ENCODE measurements at places on chromosomes 6 and 20.

DNA sequence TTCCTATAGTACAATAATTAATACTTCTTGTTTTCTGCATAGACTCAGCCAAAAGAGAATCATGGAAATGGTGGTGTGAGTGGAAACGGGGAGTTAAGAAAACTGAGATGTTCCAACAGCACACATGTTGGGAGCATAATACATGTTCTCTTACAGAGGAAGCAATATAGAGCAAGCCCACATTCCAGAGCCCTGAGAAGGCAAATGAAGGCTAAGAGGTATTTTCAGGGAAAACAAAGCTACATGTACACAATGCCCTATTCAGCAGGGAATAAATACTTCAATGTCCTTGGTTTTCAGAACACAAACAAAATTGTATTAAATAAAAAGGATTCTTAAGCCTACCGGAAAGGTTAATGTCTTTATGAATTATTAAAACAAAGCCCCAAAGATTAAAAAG is 35.1 kb upstream of the SMIM8 start:
- DNase-seq: no peak

GRCh38 chr6:17021539-17021889 is 80.3 kb upstream of the STMND1 start:
- peak; percentile 57 for DNase-seq

GRCh38 chr6:170165085-170165470 is 125.8 kb downstream of the DLL1 start:
- no peak for DNase-seq

DNA sequence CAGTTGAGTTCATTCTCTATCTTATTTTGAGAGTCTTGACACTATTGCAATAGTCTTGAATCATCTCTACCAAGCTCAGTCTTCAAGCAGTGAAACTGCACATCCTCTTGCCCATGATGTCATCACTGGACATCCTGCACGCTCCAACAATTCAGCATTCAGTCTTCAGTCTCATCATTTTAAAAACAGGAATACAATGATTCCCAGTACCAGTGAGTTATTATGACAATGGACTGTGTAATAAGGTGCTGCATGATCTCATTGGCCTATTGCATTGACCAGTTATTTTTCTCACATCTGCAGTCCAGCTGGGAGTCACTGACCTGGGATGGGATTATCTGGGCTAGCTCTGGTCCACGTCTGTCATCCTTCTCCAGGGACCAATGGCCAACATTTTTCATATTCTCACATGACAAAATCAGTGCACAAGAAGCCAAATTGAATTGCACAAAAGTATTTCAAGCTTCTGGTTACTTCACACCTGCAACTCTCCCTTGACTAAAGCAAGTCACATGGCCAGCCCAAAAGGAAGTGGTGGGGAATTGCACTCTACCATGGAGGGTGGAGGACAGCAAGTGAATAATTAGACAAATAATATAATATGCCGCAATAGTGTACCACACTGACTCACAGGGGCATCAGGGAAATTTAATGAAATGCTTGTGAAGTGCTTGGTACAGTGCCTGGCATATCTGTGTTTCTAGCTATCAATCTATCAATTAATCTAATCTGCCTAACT is 6.4 kb upstream of the CST2 start:
- DNase-seq: no peak

DNA sequence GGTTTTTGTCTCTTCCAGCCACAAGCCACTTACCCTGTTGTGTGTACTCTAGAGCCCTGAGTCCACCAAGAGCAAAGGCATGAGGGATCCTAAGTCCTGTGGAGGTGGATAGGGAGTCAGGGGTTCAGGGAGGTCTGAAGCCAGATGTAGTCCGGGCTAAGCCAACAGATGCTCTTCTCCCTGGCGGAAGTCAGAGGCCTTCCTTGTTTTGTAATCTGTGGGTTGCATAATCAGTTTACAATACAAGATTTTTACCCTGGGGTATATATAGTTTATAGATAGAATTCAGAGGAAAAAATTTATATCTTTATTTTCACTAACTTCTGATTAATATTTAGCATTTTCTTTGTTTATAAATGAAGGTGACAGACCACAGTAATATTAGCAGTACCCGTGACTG is 9.2 kb downstream of the LAMP5 start:
- no peak for DNase-seq

- DNase-seq: no peak
Measured at GRCh38 chr6:163260111-163260895, 154.2 kb upstream of the QKI start.
